ENCODE measurements at places on chromosomes 5 and 9. TPM values are rescaled to one million over a fixed set of nuclear protein-coding genes. Genes with fewer than 3 reads are reported as not detected.

The FBP2 gene
- not detected for total RNA-seq

The PRDM9 gene
- total RNA-seq = not detected

The PRELID2 gene
- total RNA-seq = 10.2 TPM

The PCDHB11 gene
- 2.7 TPM for total RNA-seq

The AGXT2 gene
- total RNA-seq = not detected

DNA sequence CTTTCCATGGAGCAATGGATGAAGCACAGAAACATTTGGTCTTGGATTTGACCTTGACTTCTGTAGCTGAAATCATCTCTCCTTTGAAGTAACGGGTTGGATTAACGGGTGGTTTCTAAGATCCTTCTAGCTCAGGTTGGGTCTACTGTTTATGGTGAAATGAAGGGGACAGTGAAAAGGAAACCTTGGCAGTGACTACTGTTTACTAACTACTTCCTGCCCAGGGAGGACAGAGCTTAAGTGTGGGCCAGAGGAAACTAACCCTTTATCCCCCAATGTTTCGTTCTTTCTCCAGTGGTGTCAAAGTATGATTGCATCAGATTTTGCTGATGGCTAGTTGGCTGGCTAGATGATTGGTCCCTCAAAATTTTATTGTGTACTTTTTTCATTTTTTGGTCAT, 22.2 kb downstream of the SKP2 start:
- no peak for DNase-seq

- no peak for DNase-seq
These were observed 78.0 kb downstream of the GABRA1 start for GRCh38 chr5:161925960-161926359.

- DNase-seq = no peak
These were observed 53.1 kb downstream of the C7 start for GRCh38 chr5:40962207-40962955.

- DNase-seq = no peak
These were observed 2.5 kb downstream of the TRIO start for GRCh38 chr5:14145435-14146334.

- DNase-seq = no peak
These were observed 11.9 kb downstream of the SPINK6 start for GRCh38 chr5:148214665-148215185.

DNA sequence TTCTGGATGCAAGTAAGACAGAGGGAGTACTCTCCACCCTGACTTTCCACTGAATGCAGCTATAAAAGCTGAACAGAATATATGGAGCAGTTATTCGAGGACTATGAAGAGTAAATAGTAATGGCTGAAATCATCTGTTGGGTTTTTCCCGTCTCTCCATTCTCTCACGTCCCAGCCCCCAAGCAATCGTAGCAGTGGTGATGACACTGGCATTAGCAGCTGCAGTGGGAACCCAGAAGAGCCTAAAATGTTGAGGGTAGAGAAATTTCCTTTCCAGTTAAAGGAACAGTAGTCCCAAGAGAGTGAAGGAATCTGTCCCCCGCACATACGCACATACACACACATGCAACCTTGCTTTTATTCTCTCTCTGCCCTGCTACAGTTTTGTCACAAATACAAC, 33.2 kb downstream of the MED27 start:
- no peak for DNase-seq

GRCh38 chr5:166561759-166562158, 1729.7 kb upstream of the WWC1 start:
- no peak for DNase-seq

DNA sequence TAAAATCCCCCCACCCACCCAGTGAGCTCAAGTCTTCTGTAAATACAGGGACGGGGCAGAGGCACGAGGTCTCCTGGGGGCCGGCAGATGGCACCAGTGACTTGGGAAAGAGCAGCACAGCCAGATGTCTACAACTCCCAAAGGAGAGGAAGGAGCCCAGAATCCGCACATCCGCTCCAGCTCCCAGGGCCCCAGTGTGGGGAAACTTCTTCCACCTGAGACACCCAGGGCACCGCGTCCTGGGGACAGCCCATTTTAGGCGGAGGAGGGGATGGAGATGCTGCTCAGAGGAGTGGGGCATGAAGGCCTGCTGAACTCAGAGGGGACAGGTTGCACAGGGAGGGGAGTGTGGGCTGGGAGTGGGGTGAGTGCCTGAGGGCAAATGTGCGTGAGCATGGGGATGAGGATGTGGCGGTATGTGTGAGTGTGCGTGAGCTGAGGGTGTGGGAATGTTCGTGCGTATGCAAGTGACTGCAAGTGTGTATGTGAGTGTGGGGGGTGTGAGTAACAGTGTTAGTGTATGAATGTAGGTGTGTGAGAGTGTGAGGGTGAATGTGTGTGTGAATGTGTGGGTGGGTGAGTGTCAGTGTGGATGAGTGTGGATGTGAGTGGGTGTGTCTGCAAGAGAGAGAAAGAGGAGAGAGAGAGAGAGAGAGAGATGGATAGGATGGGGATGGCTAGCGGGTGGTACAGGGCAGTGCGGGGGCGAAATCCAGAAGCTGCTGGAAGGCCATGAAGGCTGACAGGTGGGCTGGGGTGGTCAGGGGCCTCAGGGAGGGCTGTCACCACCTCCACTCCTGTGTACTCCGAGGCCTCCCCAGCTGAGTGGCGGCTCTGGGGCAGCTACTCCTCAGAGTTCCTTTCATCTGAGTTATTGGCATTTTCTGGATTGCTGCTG, 63.5 kb downstream of the DUSP1 start:
- DNase-seq = no peak

DNA sequence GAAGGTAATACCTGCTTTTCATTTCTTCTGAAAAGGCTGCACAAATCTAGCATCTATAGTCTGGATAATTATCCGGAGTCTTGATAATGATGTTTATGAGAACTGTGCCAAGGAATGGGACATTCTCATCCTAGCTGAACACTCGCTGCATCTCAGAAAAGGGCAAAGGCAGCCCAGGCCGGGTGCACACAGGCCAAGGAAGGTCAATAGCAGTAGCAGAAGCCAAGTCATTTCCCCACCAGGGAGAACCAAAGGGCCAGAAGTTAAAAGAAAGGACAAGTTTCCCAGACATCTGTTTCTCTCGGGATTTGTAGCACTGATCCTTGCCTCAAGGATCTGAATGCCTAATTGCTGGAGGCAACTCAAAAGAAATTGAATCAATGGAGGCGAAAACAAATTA, 66.1 kb upstream of the ANKRD55 start:
- DNase-seq = no peak

GRCh38 chr5:113057557-113057984, 81.0 kb downstream of the DCP2 start:
- DNase-seq = no peak

DNA sequence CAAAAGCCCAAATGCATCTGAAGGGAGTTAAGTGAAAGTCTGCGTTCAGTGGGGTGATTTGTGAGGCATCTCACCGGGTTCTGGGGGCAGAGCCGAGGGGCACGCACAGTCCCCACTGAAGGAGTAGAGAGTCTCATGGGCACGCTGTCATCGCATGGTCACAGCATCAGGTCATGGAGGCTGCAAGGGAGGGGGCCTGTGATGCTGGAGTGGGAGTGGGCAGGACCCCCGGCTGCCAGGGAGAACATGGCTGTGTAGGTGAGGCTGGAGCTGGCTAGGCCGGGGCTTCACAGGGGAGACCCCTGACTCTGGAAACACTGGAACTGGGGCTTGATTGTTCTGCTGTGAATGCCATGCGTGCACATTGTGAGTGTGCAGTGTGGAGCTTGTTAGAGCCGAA, 360.5 kb downstream of the IRX2 start:
- no peak for DNase-seq

DNA sequence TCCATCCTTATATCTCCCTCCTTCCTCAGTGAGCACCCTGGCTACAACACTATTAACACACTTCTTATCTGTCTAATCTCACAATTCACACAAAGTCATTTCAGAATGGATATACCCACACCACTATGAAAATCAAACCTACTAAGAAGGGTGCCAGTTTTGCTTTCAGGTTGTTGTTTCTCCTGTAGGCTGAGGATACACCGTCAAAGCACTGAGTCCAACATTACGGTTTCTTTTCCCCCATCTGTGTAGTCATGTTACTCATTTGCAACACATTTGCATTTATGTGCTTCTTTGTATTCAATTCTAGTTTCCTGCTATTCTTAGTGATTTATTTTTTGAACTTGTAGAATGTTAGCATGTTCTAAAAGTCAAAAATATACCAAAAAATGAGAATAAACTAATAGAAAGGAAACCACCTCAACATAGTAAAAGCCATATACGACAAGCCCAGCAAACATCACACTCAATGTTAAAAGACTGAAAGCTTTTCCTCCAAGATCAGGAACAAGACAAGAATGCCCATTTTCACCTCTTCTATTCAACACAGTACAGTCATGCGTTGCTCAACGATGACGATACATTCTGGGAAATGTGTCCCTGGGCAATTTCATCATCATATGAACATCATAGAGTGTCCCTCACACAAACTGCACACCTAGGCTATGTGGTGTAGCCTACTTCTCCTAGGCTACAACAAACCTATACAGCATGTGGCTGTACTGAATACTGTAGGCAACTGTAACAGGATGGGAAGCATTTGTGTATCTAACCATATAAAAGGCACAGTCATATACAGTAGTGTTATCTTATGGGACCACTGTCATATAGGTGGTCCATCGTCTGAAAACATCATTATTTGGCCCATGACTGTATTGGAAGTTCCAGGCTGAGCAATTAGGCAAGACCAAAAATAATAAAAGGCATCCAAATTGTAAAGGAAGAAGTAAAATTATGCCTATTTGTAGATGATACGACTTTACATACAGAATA, 6.3 kb downstream of the ROR2 start:
- DNase-seq = no peak

GRCh38 chr9:138103111-138103848, 225.7 kb downstream of the CACNA1B start:
- DNase-seq = no peak

GRCh38 chr9:121266906-121267650, 884 bp upstream of the GSN start:
- DNase-seq = no peak

DNA sequence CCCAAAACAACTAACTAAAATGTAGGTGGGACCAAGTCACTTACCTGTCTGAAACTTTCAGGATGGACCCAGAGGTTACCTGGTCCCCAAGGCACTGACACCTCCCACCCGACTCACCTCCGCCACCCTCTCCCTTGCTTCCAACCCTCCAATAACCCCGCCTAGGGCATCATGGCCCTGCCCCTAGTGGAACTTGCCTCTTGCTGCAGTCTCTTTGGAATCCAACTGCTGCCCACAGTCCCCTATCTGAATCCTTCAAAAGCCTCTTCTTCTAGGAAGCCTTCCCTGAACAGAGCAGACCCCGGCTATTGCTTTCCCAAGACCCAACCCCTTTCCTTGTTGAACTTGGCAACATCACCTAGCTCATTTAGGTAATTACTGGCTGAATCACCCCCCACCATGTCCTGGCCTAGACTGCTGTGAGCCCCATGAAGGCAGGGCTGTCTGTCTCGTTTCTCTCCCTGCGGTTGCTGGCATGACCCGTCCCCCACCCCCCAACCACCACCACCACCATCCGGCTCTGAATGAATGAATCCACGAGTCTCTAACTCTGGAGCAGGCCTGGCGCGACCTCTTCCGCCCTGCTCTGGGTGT, 9.4 kb downstream of the CRB2 start:
- no peak for DNase-seq

All from lower lobe of right lung (tissue), 2 donors.